Inflammatory macrophage treated with lipopolysaccharide for 4 hours (primary cell): ENCODE measurements at places on chromosomes 7 and 10.

- no peak for DNase-seq
Observed at GRCh38 chr10:124033887-124034218, 59.5 kb downstream of the CHST15 start.

GRCh38 chr10:6346631-6347030 lies 143.9 kb downstream of the PFKFB3 start:
- DNase-seq = peak; percentile 34

GRCh38 chr7:103944230-103944900 lies 45.1 kb downstream of the RELN start:
- no peak for DNase-seq

- DNase-seq = no peak
Observed at GRCh38 chr7:139271718-139272628, 40.9 kb downstream of the UBN2 start.

GRCh38 chr10:51090190-51090589 lies 15.9 kb downstream of the PRKG1 start:
- DNase-seq = no peak

GRCh38 chr10:75464478-75465449 lies 33.3 kb downstream of the LRMDA start:
- DNase-seq = no peak

DNA sequence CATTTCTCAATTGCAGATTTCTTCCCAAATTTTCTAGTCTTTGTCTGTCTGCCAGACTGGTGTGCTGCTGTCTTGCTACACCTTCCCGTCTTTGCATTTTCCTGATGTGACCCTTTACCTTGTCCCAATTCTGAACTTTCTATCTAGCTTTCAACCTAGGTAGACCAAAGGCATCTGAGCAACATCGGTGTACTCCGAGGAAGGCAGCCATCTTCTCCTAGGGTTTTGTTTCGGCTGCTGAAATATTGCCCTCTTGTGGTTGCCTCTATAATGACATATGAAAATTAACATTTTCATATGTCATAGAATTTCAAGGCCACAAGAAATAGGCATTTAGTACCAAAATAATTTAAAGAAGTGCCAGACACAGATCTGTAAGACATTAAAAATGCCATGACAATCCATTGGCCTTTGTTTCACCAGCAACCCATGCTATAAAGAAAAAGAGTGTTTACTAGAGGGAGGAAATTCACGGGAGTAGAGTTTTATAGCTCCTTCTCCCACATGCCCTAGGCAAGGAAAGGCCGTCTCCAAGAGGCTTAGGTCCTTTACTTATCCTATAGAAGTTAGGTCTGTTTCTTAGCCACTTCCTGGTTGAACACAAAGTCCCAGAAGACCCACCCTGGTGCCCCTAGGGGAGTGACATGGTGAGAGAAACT lies 23.4 kb downstream of the OR9A2 start:
- peak; percentile 47 for DNase-seq

GRCh38 chr10:47146572-47146971 lies 153.4 kb upstream of the GDF10 start:
- DNase-seq = peak; percentile 51

DNA sequence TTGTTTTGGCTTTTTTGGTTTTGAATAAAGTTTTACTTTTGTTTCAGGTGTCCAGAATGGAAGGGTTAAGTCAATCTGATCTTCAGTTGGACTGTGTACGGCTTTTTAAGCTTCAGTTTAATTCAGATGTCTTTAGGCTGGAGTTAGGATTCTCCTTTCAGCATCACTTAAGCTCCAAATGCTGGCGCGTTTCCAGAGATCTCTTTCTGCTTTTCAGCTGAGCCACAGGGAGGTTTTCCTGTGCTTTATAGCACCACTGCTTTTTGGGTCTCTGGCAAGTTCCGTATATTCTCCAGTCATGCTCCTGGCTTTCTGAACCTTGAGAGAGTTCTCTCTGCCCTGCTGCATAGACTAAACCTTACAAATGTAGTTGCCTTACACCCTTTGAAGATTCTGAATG lies 60.0 kb downstream of the VTI1A start:
- DNase-seq = no peak

DNA sequence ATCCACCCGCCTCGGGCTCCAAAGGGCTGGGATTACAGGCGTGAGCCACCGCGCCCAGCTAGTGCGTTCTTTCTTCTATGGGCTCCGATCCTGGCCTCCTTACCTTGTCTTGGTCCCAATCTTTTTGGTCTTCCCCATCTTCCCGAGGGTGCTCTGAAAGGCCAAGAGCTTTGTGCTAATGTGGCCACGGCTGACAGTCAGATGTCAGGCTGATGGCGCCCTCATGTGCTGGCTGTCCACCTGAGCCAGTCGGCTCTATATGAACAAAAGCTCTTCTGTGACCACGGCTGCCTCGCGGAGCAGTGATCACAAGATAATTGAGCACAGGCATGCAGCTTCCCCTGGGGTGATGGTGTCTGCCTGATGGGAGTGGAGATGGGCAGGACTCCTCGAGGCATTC lies 11.0 kb upstream of the AHCYL2 start:
- DNase-seq = no peak

- no peak for DNase-seq
Observed at GRCh38 chr10:43354330-43354635, 17.2 kb upstream of the FXYD4 start.

DNA sequence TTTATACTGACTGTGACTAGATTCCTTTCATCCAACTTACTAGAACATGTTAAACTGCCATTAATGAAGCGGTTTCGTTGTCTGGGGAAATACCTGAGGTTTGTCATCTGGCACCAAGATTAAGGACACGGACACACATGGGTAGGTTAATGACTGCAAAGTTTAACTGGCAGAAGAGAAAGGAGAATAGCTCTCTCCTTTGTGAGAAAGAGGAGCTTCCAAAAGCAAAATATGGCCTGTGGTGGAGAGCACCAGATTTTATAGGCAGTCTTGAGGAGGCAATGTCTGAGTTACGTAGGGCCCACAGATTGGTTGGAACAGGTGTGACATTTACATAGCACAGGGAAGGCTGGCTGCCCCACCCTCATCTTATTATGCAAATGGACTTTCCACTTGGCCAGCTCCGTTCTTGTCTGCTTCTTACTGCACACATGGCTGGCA lies 1193.0 kb upstream of the CELF2 start:
- DNase-seq = no peak

DNA sequence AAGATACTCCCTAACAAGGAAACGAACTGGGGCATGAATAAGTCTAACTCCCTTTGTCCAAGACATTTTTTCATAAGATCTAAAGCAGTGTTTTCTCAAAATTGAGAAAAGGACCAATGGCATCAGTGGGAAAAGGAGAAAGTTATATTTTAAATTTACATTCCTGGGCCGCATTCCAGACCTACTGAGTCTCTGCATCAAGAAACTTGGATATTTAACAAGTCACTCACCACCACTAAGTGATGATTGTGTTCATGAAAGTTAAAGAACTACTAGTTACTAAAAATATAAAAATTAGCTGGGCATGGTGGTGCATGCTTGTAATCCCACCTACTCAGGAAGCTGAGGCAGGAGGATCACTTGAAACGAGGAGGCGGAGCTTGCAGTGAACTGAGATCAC lies 149.6 kb upstream of the MEOX2 start:
- no peak for DNase-seq

DNA sequence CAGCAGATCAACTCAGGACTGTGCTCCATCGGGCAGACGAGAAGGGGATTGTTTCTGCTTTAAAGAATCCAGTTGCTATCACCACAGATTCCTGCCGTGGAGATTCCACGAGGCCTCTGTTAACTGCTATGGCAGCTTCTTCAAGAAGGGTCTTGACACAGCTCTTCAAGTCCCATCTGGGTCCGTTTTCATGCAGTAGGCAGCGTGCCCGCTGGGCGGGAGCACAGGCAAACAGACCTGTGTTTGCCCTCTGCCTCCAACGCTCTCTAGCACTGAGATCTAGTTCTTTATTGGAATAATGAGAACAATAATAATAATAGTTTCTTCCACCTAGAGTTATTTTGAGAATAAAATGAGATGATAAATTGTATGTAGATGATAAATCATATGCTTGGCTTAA lies 127.2 kb upstream of the SP8 start:
- no peak for DNase-seq

DNA sequence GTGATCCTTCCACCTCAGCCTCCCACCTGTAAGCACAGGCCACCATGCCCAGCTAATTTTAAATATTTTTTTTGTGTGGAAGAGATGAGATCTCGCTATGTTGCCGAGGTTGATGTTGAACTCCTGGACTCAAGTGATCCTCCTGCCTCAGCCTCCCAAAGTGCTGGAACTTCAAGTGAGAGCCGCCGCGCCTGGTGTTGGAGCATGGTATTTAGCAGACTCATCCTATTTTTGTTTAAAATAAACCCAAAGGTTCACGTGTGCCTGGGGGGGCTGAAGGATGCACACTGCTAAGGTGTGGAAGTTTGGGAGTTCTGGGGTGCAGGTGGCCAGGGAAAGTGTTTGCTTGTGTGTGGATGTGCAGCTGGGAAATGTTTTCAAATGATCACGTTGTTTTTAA lies 18.1 kb downstream of the PDGFA start:
- DNase-seq = no peak

- DNase-seq = no peak
Observed at GRCh38 chr7:73716318-73716890, 3.1 kb downstream of the STX1A start.

- DNase-seq = no peak
Observed at GRCh38 chr7:114663502-114663901, 248.9 kb downstream of the FOXP2 start.

- DNase-seq = no peak
Observed at GRCh38 chr7:96471606-96472005, 149.7 kb upstream of the SLC25A13 start.

- peak; percentile 28 for DNase-seq
Observed at GRCh38 chr7:33062023-33062781, at the start of gene NT5C3A. TSS of gene NT5C3A (minus strand) at chr7:33062776. CDS start at chr7:33062705, 71 bp downstream.

GRCh38 chr7:155862123-155862892 lies 50.0 kb upstream of the SHH start:
- DNase-seq = no peak

GRCh38 chr10:9860045-9860444 lies 1157.6 kb upstream of the CELF2 start:
- no peak for DNase-seq

DNA sequence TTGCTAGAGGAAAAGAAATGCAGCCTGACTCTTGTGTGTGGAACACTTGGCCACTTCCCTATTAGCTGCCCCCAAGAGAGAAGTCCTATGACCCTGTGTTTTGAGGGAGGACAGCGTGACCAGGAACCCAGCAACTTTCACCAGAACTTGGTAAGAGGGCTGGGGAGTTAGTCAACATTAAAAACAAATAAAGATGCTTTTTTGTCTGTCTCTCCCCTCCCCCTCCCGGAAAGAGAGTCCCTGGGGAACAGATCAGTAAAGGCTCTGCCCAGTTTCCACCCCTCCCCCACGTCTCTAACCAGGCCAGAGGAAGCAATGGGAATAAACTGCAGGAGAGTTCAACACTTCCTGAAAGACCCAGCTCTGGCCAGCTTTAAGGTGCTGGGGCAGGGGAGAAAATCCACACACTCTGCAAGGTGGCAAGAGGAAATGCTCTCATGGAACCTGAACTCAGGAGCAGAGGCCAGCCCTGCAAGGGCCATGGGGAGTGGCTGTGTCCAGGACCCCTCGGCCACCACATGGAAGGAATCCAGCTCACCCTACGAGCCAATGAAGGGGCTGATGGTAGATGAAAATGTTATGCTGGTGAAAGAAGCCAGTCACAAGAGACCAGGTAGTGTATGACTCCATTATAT lies 21.5 kb downstream of the SH3PXD2A start:
- peak; percentile 57 for DNase-seq

GRCh38 chr7:13017333-13017857 lies 330.0 kb downstream of the ARL4A start:
- no peak for DNase-seq

DNA sequence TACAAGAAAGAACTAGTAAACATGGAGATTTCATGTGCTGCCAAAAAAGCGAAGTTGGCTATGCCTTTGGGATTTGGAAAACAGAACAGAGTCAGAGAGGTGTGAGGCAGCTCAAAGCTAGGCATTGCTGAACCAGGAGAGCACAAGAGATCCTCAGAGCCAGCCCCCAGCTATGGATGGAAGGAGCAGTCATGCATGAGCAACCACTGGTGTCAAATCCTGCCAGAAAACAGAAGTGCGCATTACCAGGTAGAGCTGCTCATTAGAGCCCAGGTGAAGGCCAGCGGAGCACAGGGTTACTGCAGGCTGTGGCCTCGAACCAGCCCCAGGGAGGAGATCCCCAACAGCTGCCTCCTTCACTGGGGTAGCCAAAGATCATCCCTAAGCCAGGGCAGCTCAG lies 173.2 kb upstream of the KIAA1217 start:
- no peak for DNase-seq

DNA sequence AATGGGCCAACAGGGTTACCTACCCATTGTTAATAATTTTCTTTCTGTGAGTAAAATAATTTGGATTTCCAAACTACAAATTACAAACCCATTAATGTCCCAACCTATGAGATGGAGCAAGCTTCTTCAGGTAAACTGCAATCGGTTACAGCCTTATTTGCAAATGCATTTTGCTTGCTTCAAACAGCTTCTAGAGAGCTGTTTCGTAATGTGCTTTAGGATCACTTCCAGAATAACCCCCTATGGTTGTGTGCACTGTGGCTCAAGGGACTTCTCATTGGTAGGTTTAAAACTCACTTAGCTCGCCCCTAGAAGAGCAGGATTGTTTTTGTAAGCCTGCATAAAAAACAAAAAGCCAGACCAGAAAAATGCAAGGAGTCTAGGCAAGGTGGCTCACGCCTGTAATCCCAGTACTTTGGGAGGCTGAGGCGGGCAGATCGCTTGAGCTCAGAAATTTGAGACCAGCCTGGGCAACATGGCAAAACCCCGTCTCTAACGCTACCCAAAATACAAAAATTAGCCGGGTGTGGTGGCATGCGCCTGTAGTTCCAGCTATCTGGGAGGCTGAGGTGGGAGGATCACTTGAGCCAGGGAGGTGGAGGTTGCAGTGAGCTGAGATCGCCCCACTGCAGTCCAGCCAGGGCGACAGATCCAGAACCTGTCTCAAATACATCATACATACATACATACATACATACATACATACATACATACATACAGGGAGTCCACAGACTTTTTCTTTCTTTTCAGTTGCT lies 3.3 kb upstream of the MAP3K8 start:
- peak; percentile 60 for DNase-seq

DNA sequence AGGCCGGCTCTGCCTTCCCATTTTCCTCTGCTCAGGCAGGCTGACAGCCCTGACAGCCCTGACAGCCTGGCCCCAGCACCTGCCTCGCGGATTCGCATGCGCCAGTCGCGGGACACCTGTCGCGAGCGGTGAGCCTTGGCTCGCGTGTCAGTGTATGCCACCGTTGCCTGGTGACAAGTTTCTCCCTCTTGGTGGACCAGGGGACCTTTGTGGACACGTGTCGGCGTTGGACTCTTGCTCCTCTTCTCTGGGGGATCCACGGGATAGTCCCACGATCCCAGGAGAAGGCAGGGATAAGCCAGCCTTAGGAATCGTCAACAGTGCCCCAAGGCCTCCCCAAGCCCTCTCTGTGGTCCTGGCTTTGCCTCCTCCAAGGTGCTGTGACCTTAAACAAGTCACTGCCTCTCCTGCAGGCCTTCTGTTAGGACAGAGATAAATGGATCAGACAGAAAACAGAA lies 18.1 kb upstream of the ZNF273 start:
- DNase-seq = no peak

- DNase-seq = no peak
Observed at GRCh38 chr7:140049339-140050024, 13.3 kb downstream of the PARP12 start.

GRCh38 chr7:1533547-1534329 lies 3.2 kb downstream of the MAFK start:
- DNase-seq = peak; percentile 84
